ENCODE measurements at places on chromosomes 5 and 9. TPM values are rescaled to one million over a fixed set of nuclear protein-coding genes. Genes with fewer than 3 reads are reported as not detected.
A peak's percentile ranks its signal among the peaks of the same experiment; 100 is the strongest.

Gene WNT8A
- not detected for total RNA-seq

GRCh38 chr5:140565780-140566095, 1.1 kb downstream of the SLC35A4 start:
- no peak for DNase-seq

DNA sequence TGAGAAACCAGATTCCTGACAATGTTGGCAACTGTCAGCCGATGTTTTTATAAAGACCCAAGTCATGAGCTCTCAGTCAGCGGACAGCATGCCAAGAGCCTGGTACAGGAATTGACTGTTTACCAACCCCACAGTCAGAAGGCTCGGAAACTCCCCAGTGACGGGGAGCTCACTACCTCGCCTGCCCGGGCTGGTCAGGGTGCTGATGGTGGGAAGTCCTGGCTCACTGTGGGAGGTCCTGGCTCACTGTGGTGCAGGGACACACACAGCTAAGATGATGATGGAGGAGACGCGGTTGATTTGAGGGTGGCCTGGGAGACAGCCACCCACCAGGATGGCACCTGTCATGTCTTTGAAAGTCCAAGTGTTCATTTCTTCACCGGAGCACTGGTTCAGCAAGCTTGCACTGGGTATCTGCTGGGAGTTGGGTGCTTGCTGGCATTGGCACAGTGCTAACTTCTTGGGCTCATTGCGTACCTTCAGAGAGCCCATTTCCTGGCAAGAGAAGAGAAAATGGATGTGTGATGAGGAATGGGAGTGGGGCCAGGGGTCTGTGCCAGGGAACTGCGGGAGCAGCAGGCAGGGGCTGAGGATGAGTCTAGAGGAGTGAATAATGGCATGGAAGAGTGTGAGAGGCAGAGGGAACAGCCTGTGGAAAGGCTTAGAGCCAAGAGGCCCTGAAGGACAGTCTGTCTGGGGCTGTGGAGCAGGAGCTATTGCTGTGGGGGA, 15.3 kb downstream of the ASS1 start:
- DNase-seq = no peak

- no peak for DNase-seq
Observed at GRCh38 chr5:60248901-60249300, 355.4 kb upstream of the PDE4D start.

GRCh38 chr5:167785901-167786300, 505.5 kb upstream of the WWC1 start:
- DNase-seq = no peak

DNA sequence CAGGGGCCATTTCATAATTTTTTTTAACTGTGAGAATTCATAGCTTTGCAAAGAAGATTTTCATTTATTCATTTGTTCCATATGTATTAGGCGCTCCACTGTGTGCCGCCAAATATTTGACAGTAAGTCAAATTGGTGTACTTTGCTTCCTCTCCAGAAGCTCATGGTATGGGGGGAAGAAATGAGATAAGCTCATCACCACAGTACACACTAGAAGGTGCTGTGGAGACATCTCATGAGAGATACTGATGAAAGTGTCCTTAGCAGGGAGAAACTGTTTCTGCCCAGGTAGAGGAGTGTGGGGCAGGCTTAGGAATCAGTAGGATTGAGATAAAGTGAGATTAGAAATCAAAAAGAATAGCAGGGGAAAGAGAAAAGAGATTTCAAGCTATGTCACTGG, 136.2 kb downstream of the CDH6 start:
- no peak for DNase-seq

DNA sequence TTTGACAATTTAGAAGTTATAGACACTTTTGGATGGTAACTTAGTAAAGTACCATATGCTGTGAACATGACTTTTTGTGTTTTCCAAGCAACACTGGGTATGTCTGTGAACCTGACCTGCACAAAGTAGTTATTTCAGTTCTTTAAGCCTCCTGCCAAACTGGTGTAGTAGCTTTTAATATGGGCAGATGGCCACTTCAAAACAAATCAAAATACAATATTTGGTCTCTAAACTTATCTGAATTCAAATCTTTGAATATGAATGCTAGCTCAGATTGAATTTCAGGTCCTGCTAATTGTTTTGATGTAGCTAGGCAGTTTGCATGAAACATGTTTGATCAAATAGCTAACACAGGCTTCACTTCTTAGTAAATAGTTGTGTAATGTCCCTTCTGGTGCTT, 1176.7 kb upstream of the CDH9 start:
- no peak for DNase-seq

DNA sequence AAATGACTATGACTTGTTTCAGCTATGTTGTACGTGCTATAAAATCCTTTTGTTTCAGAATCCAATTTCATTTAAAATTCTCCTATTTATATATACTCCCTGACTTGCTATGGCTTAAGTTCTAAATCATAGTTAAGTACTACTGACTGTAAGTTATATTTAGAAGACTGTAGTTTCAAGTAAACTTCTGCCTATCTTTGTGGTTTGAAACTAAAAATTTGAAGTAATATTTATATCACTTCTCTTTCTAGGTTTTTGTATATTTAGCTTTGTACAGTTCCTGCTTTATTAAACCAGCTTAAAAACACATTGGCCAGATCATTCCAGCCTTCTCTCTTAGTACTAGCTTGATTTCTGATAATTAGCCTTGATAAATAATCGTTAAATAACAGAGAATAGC, 196.3 kb downstream of the MLLT3 start:
- DNase-seq = no peak

GRCh38 chr5:121386334-121386733, 465.3 kb upstream of the FTMT start:
- DNase-seq = no peak

- no peak for DNase-seq
Observed at GRCh38 chr9:83497441-83497840, 40.8 kb downstream of the FRMD3 start.

- DNase-seq = no peak
Observed at GRCh38 chr5:88732181-88732633, 150.8 kb downstream of the MEF2C start.

Gene CAAP1
- total RNA-seq = 18.7 TPM

Gene SAXO1
- 0.43 TPM for total RNA-seq

Gene SHOC1
- total RNA-seq = not detected

Gene QRFP
- not detected for total RNA-seq

Gene COL15A1
- total RNA-seq = 51.0 TPM

DNA sequence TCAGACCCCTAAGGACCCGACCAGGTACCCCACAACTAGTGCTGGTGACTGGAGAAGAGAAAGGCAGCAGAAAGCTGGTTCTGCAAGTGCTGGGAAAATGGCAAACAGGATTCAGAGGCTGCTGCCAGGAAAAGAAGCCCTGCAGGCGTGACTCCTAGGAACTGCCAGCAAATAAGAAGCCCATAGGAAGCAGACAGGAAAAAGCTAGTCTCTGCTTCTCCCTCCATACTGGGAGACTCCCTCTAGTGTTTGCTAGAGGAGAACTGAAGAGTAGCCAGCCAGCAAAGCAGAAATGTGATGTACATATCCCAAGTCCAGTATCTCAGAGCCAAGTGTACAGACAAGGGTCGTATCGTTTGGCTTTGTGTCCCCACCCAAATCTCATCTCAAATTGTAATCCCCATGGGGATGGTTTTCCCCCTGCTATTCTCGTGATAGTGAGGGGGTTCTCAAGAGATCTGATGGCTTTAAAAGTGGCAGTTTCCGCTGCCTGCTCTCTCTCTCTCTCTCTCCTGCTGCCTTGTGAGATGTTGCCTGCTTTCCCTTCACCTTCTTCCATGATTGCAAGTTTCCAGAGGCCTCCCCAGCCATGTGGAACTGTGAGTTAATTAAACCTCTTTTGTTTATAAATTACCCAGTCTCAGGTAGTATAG, 38.1 kb upstream of the TUSC1 start:
- DNase-seq = peak; percentile 59

DNA sequence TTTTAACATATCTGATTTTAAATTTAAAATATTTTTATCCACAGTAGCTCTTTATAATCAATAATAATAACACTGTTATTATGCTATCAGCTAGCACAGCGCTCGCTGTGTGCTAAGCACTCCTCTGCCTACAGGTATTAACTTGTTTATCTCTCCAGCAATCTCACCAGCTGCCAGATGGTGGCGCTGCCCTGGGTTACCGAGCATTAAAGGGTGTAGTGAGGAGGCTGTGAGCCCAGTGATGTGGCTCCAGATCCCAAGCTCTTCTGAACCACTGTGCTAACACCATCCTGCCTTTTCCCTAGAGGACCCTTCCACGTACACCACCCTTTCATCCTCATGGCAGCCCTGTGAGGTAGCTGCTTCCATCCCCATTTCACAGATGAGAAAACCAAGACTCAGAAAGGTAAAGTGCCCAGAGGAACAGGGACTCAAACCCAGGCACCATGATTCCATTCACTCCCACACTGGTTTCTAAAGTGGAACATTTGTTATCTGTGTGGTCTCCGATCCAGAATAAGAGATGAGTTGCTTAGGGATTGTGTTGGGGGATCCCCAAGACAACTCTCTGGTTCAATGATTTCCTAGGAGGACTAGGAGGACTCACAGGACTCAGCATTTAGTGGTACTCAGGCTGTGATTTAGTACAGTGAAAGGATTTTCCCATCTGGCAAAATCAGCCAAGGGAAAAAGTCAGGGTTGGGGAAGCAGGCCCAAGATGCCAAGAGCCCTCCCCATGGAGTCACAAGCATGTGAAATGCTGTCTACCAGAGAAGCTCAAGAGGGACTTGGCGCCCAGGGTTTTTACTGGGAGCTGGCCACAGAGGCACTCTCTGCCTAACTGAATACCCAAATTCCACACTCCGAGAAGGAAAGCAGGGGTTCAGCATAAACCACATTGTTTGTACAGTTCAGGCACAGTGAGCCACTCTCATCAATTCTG, 7.0 kb downstream of the IGFBPL1 start:
- no peak for DNase-seq

- DNase-seq = peak; percentile 40
Observed at GRCh38 chr9:9790216-9790872, 822.5 kb downstream of the PTPRD start.

- no peak for DNase-seq
Observed at GRCh38 chr9:88645879-88646199, 110.9 kb downstream of the NXNL2 start.

- no peak for DNase-seq
Observed at GRCh38 chr5:131394128-131394527, 130.3 kb downstream of the CDC42SE2 start.

GRCh38 chr5:169880012-169880663, 100.2 kb downstream of the INSYN2B start:
- DNase-seq = no peak

Gene DOLPP1
- 21.5 TPM for total RNA-seq

Gene PCDHGA12
- 4.1 TPM for total RNA-seq

GRCh38 chr5:149382517-149383220, 3.6 kb upstream of the IL17B start:
- no peak for DNase-seq

- DNase-seq = no peak
Observed at GRCh38 chr5:136057401-136058038, 28.7 kb downstream of the TGFBI start.

Gene DCAF12
- 35.2 TPM for total RNA-seq

- DNase-seq = no peak
Observed at GRCh38 chr5:65150599-65151304, 331.0 kb downstream of the ADAMTS6 start.

DNA sequence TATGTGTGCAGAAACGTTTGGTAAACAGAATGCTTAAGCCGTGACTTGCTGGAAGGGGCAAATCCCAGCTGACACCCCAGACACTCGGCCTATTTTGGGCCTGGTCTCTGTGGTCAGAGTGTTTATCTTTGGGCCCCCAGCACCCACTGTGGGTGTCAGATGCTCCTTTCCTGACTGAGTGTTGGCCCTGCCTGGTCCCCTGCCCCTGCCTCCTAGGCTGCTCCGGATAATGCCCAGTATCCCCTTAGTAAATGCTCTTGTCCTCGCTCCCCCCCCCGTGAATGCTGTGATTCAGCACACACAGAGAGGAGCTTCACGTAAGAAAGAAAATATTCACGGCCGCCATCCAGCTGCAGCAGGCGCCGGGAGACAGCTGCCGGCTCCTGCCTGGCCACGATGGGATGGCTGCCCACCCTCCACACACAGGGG, 11.3 kb upstream of the ANGPTL2 start:
- peak; percentile 33 for DNase-seq

Gene HTR1A
- 0.13 TPM for total RNA-seq

GRCh38 chr5:170169996-170170395, 62.8 kb upstream of the C5orf58 start:
- no peak for DNase-seq

DNA sequence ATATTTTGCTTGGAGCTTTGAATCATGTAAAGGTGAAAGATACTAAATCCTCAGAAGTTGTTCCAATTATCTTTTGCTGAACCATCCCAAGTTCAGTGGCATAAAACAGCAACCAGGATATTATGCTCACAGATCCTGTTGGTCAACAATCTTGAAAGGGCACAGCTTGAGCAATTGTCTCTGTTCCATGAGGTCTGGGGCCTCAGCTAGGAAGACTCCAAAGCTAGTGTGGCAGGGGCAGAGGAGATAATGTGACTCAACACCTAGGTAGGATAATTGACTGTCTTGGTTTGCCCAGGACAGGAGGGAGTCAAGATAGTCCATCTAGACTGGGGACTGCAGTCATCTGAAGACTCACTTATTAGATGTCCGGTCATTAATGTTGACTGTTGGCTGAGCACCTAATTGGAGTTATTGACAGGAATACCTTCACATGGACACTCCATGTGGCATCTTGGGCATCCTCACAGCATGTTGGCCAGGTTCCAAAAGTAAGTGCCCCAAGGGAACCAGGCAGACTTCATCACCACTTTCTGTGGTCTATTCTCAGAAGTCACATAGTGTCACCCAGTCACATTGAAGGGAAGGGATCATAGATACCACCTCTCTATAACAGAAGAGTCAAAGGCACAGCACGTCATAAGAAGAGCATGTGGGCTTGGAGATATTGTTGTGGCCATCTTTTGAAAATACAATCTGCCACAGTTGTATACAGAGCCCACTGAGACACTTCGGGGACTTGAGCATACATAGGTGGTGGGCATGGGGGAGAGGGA, 88.4 kb upstream of the GPBP1 start:
- DNase-seq = no peak

DNA sequence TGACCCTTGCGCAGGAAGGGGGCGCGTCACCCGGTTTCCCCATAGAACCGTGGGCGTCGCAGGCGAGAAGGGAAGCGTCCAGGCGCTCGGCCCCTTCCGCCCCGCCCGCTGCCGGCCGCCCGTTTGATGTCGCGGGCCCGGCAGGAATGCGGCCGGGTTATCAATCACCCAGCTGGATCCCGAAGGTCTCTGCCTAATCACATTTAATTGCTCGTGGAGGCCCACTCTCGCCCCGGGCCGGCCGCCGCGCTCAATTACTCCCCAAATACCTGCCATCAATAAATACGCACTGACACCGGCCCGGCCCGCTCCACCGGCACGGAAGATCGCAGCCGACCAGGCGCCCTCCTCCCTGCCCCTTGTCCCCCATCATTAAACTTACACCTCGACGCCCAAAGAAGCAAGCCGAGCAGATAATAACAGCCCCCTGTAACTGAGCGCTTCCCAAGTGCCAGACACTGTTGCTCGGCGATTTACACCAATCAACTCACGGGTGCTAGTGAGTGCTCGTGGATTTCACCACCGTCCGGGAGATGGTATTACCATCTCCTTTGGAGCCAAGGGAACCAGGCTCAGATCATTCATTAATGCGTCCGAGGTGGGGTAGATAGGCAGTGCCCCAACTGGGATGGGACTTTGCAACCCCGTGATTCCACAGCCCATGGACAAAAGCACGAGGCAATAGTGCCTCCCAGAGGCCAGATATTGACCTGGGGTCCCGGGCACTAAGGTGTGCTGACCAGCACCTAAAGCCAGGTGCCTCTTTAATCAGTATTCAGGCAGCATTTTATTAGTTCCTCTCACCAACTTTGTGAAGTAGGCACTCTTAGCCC, 11.3 kb downstream of the MSX2 start:
- no peak for DNase-seq

GRCh38 chr5:75348241-75348640, 11.2 kb downstream of the HMGCR start:
- DNase-seq = no peak

Gene CNTLN
- 12.6 TPM for total RNA-seq
